ENCODE measurements at places on chromosomes 6 and 20.

- no peak for DNase-seq
Measured at GRCh38 chr20:44198872-44199271, 11.7 kb downstream of the OSER1 start.

GRCh38 chr6:144666781-144667180, 381.6 kb downstream of the UTRN start:
- DNase-seq, result no peak

DNA sequence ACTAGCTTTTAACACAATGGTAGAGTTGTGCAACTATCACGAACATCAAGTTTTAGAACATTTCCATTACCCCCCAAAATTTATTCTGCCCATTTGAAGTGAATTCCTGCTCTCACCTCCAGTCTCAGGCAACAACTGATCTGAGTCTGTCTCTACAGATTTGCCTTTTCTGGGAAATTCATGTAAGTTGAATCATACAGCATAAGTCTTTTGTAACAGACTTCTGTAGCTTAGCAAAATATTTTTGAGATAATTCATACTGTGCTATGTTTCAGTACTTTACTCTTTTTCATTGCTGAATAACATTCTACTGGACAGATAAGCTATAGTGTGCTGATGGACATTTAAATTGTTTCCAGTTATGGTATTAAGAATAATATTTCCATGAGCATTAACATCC, 447.3 kb upstream of the GJE1 start:
- no peak for DNase-seq

DNA sequence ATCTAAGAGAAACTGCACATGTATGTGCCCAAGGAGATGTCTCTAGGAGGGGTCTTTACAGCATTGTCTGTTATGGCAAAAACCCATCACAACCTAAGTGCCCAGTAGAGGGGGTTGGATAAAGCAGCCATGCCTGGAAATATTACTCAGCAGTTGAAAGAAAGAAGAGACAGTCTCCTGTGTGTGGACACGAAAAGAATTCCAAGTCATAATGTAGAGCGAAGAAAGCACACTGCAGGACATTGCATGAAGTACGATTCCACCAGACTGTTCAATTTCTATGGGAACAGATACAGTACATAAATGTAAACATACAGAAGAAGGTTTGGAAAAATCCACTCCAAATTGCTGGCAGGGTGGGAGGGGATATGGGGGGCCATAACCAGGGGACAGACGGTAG, 7.3 kb upstream of the TGM2 start:
- no peak for DNase-seq

DNA sequence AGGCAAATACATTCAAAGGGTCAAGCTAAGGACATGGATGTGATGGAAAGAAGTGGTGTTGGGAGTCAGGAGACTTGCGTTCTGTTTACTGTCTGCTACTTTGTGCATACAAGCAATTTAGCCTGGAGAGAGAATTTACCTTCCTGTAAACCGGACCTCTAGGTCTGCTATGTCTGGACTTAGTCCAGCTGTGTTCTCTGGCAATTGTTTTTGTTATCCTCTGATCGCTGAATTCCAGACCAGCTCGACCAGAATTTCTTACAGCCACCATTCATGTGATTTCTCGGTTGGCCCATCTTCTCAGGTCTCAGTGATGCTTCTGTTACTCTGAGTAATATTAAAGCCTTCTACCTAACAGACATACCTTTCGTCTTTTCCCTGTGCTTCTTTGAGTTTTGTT, 75.2 kb downstream of the LRRC1 start:
- DNase-seq, result no peak

GRCh38 chr6:141830530-141830929, 302.2 kb upstream of the GJE1 start:
- no peak for DNase-seq

- no peak for DNase-seq
Measured at GRCh38 chr20:23161968-23162696, 76.0 kb upstream of the CD93 start.

GRCh38 chr20:33287884-33288283, 4.9 kb downstream of the BPIFB1 start:
- DNase-seq, result no peak

GRCh38 chr20:46987001-46987400, 92.4 kb downstream of the EYA2 start:
- no peak for DNase-seq

DNA sequence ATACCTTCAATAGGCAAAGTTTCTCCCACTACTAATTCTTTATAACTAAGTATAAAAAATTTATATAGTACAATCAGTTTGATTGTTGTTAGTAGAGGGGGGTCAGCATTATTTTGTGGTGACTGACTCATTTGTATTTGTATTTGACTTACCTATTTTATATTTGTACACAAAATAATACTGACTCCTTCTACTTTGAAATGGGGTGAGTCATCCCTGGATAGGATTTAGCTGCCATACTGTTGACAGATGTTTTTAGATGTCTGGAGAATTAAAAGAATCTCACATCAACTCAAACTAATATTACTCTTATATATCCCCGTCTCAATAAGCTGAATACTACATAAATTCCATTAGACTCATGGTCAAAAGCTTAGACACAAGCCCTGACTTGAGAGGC, 114.9 kb downstream of the FRK start:
- no peak for DNase-seq

DNA sequence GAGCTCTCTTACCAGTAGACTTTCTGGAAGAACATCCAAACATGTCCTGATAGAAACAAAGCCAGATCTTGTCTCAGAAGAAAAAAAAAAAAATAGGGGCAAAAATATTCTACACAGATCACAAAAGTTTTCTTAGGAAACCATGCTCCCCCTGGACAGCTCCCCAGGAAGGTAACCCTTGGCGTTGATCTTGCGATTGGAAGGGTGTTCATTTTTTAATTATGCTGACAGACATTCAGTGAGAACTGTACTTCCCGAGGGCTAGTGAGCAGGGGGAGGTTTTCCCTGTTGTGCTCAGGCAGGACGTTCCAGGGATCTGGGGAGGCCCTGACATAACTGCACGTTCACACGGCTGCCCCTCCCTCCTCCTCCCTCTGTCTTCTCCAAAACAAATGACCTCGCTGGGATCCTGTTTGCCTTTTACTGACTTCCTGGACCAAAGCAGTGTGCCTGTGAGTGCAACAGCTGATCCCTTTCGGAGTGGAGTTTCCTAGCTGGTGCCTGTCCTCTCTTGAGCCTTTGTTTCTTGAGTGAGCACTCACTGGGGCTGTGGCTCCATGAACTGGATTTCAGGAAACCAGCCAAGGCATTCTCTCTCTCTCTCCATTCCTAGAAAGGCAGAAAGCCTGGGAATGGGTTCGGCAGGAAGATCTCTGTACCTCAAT, 46.7 kb downstream of the MARCKS start:
- DNase-seq, result no peak

DNA sequence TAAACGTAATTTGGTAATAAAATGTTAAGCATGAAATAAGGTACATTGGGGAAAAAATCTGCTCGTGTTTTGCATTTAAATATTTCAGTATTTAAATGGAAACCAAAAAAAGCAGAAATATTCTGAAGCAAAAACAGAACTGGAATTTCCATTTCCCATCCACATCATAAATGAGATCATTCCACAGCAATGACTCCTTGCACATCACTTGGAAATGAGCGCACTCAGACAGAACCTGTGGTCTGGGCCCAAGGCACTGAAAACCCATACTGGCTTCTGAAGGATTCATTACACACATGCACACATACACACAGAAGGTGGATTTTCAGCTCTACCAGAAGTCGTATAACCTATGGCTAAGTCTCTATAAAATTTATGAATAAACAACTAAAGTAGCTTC, 174.8 kb downstream of the IBTK start:
- DNase-seq, result peak; percentile 60

DNA sequence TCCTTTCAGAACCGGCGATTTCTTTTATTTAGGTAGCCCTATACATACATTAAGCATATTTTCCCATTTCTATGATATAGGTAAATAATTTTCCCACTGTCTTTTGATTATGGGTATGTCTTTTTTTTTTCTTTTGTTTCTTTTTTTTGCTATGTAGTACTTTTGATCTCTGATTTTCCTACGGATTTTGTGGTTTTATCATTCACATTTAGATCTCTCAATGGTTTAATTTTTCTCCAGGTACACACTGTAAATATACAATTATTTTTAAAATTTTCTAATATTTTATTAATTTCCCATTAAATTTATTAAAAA, 436 bp upstream of the ZNF337 start:
- DNase-seq, result no peak

DNA sequence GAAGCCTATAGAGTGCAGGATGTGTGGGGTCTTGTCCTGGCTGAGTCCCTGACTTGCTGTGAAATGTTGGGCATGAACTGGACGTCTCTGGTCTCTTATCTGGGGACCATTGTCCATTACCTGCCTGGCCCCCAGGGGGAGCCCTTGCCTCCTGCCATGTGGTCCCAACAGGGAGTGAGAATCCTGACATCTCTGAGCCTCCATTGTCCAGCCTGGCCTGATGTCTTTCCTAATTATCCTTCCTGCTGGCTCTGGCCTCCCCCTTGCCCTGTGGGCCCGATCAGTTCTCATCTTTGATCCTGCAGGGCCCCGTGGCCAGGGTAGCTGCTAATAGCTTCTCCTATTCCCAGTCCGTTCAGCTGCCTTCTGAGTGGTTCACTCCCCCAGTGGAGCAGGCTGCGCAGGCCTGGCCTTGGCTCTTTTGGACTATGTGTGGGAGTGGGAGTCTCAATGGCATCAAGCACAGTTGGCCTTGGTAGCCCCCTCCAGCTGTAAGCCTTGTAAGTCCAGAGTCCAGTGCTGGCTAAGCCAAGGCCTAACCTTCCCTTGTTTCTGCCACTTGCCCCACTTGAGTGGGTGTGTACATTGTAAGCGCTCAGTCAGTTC, 77.9 kb upstream of the RALY start:
- no peak for DNase-seq

DNA sequence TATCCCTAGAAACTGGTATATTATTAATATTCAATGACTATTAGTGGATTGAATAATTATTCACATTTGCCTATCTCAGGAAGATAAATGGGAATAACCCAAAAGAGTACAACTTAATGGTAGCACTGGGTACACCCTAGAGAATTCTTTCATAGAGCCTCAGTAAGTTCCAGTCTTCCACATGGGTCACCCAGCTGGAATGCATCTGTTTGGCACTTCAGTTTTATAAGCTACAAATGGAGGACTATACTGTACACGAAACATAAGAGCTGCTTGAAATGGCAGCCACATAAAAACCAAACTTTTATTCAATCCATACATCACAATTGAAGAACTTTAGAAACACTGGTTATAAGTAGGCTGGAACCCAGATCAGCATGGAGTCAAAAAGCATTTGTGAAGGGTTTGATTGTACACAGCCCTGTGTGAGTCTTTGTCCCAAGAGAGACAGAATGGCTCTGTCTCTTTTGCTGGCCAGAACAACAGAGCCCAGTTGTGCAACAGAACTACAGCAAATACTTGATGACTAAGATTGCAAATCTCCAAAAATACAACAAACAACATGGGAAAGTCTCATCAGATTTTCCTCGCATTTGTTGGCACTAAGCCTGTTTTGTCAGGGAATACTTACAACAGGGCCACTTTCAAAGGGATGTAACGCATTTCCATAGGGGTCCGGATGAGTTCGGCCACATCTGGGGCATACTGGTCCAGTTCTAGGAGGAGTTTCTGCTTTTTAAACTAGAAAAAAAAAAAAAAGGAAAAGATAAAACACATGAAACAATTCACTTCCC, 39.5 kb downstream of the PIGU start:
- DNase-seq, result peak; percentile 46

DNA sequence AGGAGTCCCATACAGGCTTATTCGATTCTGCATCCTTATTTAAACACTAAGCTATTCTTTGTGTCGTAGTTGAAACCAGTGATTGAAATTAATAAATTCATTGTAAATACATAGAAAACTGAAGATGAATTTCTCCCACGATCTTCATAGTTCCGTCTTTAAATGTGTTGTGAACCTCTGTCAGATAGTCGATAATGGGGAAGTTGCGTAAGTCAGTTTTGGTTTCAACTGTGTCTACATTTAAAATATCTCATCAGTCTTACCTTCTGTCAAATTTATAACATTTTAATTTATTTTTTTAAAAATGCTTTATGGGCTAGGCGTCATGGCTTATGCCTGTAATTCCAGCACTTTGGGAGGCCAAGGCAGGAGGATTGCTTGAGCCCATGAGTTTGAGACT, 12.7 kb downstream of the STX11 start:
- no peak for DNase-seq

GRCh38 chr6:162294029-162294428, 433.5 kb downstream of the PRKN start:
- DNase-seq, result no peak

- no peak for DNase-seq
Measured at GRCh38 chr6:9527679-9528286, 887.1 kb downstream of the TFAP2A start.

GRCh38 chr6:88866856-88867255, 96.6 kb downstream of the RNGTT start:
- no peak for DNase-seq

DNA sequence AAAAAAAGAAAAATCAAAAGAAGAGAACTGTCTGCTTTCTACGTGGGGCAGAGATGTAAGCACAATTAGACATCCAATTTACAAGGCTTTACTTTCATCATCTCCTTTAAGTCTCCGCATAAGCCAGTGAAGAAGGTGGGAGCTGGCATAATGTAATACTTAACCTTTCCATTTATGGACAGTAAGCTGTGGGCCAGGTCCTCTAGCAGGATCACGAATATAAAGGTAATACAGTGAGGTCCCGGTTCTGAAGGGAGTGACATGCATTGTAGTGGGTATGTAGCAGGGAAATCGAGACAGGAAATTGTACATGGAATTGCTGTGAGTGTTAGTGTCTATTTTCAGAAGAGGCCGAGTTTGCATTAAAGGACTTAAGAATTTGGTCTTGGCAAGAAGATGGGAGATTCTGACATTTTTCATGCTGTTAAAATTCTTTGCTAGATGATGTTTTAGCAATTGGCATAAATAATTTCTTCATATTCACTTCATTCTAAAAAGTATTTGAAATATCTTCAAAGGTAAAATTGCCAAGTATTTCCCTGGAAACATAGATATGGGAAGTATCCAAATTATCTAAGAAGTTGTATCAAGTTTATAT, 20.4 kb upstream of the POPDC3 start:
- DNase-seq, result no peak

DNA sequence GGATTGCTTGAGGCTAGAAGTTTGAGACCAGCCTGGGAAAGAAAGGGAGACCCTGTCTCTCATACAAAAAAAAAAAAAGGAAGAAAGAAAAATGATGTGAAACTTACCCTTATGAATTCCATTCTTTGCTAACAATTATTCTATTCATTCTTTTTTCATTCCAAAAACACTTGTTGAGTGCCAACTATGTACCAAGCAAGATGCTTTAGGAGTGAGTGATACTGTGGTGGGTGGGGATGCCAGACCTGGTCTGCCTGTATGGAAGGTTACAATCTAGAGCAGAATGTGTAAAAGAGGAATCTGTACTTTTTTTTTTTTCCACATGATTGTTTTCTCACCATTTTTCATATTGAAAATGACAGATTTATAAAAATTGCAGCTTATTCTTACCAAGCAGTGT, 73.8 kb upstream of the TULP1 start:
- DNase-seq, result no peak

Measured in AG04449 (cell line).